Aorta (tissue), 5 donors: ENCODE measurements at places on chromosomes 2 and 18. TPM values are rescaled to one million over a fixed set of nuclear protein-coding genes. Genes with fewer than 3 reads are reported as not detected.
A peak's percentile ranks its signal among the peaks of the same experiment; 100 is the strongest.

UGT1A5 gene
- total RNA-seq: not detected

FBXO41 gene
- 3.3 TPM for total RNA-seq

BOLL gene
- not detected for total RNA-seq

TUBA3E gene
- total RNA-seq: not detected

NOL4 gene
- total RNA-seq: not detected

PNPT1 gene
- 17.2 TPM for total RNA-seq

SPR gene
- 16.1 TPM for total RNA-seq

FSIP2 gene
- 1.3 TPM for total RNA-seq

MSTN gene
- total RNA-seq: 0.48 TPM

REG3G gene
- 0.96 TPM for total RNA-seq

CXCR2 gene
- 4.9 TPM for total RNA-seq

- no peaks in the 10 kb centered on the region for H3K36me3 ChIP-seq
- H3K4me3 ChIP-seq: no peak overlapping the region
- DNase-seq: peak; percentile 78
These were observed 100.2 kb downstream of the TWIST2 start for GRCh38 chr2:238947920-238948710.

DNA sequence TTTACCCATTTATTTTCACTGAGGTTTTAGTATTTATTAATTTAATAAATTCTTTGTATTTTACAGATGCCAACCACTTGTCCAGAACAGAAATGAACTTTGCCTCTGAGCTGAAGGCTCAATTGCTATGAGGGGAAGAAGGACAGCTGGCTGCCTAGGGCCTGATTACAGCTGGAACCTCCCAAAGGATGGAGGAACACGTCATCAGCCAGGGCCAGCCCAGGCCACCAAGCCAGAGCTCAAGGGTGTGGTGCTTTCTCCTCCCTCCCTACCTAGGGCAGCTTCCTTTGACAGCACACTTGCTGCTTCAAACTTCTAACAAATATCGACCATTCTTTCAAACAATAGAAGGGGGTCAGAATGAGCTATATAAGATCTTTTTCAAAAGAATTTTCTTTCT, 19.7 kb upstream of the RIOK3 start:
- H3K27ac ChIP-seq: no peak overlapping the region
- no peak overlapping the region for H3K4me3 ChIP-seq
- H3K4me1 ChIP-seq: no peaks in the 10 kb centered on the region
- DNase-seq: no peak
- H3K27me3 ChIP-seq: no peaks in the 10 kb centered on the region
- H3K36me3 ChIP-seq: no peaks in the 10 kb centered on the region

GRCh38 chr2:163692081-163692480, 43.7 kb downstream of the FIGN start:
- peaks cover 5% of the 10 kb centered on the region for H3K4me1 ChIP-seq
- DNase-seq: no peak
- no peak overlapping the region for H3K27ac ChIP-seq
- H3K36me3 ChIP-seq: no peaks in the 10 kb centered on the region
- no peaks in the 10 kb centered on the region for H3K27me3 ChIP-seq
- no peak overlapping the region for H3K4me3 ChIP-seq

- no peak for DNase-seq
- no peaks in the 10 kb centered on the region for H3K27me3 ChIP-seq
- H3K4me3 ChIP-seq: no peak overlapping the region
- H3K27ac ChIP-seq: no peak overlapping the region
- no peaks in the 10 kb centered on the region for H3K36me3 ChIP-seq
- no peaks in the 10 kb centered on the region for H3K4me1 ChIP-seq
These were observed 50.0 kb downstream of the SLC38A11 start for GRCh38 chr2:164905307-164905706.

GRCh38 chr2:232353096-232353495, 25.5 kb upstream of the ALPP start:
- H3K27ac ChIP-seq: no peak overlapping the region
- DNase-seq: peak; percentile 31
- H3K4me3 ChIP-seq: no peak overlapping the region
- H3K27me3 ChIP-seq: no peaks in the 10 kb centered on the region
- H3K36me3 ChIP-seq: no peaks in the 10 kb centered on the region
- no peaks in the 10 kb centered on the region for H3K4me1 ChIP-seq

DNA sequence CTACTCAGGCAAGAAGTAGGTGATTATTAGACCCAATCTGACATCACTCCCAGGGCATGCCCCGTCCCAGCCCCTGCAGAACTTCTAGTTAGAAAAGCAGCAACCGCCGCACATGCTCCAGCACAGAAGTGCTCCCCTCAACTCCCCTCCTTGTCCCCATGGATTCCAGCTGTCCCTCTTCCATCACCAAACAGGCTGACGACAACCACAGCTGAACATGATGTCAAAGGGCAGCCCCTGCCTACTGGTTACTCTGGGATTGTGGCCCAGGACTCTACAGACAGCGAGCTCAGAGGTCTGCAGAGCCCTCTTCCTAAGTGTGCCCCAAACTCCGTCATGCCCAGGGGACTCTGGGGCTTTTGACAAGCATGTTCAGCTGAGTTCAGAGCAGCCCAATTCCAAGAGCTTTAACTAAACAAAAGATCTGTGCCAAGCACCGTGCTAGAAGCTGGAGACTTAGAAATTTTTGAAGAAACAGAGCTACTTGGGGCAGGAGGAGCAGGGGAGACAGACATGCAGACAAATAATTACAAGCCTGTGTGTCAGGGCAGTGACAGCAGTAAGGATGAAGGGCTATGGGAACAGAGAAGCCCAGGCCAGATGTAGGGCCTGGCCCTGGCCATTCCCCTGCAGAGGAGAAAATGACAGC, 148.1 kb downstream of the BCL11A start:
- no peaks in the 10 kb centered on the region for H3K36me3 ChIP-seq
- no peak for DNase-seq
- no peaks in the 10 kb centered on the region for H3K4me1 ChIP-seq
- no peaks in the 10 kb centered on the region for H3K27me3 ChIP-seq
- no peak overlapping the region for H3K4me3 ChIP-seq
- H3K27ac ChIP-seq: no peak overlapping the region

- H3K4me3 ChIP-seq: no peak overlapping the region
- DNase-seq: no peak
- H3K4me1 ChIP-seq: no peaks in the 10 kb centered on the region
- H3K27ac ChIP-seq: no peak overlapping the region
These were observed 63.8 kb upstream of the GALNT3 start for GRCh38 chr2:165857876-165858275.

- no peak overlapping the region for H3K4me3 ChIP-seq
- no peaks in the 10 kb centered on the region for H3K27me3 ChIP-seq
- H3K36me3 ChIP-seq: no peaks in the 10 kb centered on the region
- H3K27ac ChIP-seq: no peak overlapping the region
These were observed 22.1 kb upstream of the KCNG2 start for GRCh38 chr18:79775441-79776221.

DNA sequence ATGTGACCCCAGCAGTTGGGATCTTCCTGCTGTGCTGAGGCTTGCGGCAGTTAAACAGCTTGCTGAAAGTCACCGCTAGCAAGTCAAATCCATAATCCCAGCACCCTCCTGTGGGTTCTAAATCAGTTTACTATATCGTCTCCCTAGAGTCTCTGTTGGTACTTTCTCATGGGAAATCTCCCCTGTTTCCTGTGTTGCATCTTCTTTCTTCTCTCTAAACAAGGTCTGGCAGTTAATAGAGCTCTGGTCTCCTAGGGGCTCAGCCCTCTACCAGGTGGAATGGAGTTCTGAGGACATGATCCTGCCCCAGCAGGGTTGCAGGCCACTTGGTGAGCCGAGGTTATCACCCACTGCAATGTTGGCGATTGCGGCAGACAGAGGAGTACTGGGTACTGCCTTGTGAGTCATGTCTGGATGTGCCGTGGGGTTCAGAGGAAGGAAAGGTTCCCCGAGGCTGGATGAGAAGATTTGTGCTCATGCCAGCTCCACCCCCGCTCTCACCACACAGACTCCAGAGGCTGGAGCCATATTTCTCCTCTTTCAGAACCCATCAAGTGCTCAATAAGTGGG, 59.4 kb upstream of the SIX2 start:
- H3K27ac ChIP-seq: no peak overlapping the region
- no peaks in the 10 kb centered on the region for H3K27me3 ChIP-seq
- no peak for DNase-seq
- H3K36me3 ChIP-seq: no peaks in the 10 kb centered on the region
- no peaks in the 10 kb centered on the region for H3K4me1 ChIP-seq
- no peak overlapping the region for H3K4me3 ChIP-seq

DNA sequence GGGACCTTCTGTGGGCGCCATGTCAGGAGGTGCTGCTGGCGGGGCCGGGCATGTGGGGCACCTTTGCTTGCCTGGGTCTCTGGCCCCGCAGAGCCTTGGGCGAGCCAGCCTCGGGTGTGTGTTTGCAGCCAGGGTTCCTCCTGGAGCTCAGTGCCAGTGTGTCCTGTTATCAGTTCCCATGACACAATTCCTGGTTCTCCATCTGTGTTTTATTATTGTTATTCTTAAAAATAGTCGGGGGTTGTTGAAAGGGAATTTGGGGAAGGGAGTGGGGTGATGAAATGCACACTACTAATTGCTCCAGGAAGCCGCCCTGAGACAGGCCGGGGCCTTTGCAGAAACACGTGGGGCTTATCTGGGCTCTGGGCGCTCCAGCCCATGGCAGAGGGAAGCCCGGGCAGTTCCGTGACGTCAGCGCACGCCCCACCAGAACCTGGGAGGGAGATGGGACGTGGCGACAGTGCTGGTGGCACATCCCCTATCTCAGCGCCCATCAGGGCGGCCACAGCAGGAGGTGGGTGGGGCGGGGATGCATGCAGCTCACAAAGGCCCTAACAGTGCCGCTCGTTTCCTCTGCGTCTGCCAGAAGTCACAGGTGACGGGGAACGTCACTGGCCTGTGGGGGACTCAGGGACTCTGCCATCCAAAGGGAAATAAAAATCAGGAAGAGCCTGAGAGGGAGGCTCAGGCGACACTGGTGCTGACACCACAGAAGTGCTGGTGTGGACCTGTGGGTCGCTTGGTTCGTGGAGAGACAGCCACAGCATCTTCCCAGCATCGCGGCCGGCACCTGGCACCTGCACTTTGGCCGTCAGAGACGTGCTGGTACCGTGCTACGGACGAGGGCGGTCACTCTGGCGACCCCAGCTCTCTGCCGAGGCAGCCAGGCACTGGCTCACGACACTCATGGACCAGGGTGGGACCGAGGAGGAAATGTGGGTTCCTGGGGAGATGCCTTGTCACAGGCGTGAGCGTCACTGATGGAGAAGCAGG, 131.0 kb downstream of the NFATC1 start:
- H3K27ac ChIP-seq: no peak overlapping the region
- no peaks in the 10 kb centered on the region for H3K4me1 ChIP-seq
- no peaks in the 10 kb centered on the region for H3K27me3 ChIP-seq
- no peaks in the 10 kb centered on the region for H3K36me3 ChIP-seq

- H3K27me3 ChIP-seq: no peaks in the 10 kb centered on the region
- H3K36me3 ChIP-seq: no peaks in the 10 kb centered on the region
- no peak for DNase-seq
- no peak overlapping the region for H3K27ac ChIP-seq
- H3K4me3 ChIP-seq: no peak overlapping the region
These were observed 608.3 kb downstream of the ERBB4 start for GRCh38 chr2:211930331-211930730.

- H3K4me3 ChIP-seq: no peak overlapping the region
- DNase-seq: no peak
- peaks cover 3% of the 10 kb centered on the region for H3K4me1 ChIP-seq
These were observed 63.4 kb downstream of the STAT1 start for GRCh38 chr2:190950566-190950991.

DNA sequence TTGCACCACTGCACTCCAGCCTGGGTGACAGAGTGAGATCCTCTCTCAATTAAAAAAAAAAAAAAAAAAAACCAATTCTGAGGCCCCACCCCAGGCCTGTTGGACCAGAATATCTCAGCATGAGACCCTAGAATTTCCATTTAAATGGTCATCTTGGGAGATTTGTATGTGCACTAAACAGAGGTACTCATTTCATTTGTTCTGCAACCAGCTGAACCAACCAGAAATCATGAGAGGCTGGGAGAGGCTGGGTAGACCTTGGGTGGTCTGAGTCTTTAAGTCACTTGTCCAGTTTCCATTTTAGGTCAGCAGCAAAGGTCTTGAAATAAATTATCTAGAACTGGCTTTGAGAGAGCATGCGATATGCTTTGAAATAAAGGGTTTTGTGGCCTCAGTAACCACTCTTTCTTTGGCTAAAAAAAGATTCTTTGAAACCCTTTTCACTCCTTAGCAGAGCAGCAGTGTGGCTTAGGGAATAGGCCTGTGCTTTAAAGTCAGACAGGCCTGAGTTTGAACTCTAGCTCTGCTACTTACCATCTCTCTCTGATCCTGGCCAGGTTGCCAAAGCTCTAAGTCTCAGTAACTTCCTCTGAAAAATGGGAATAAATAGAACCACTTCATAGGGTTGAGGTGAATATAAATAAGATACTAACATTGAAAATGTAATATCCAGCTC, 52.6 kb downstream of the QPCT start:
- DNase-seq: no peak
- H3K36me3 ChIP-seq: no peaks in the 10 kb centered on the region
- no peak overlapping the region for H3K4me3 ChIP-seq
- H3K4me1 ChIP-seq: no peaks in the 10 kb centered on the region
- no peak overlapping the region for H3K27ac ChIP-seq
- H3K27me3 ChIP-seq: no peaks in the 10 kb centered on the region

GRCh38 chr2:29361231-29361630, 246.0 kb downstream of the CLIP4 start:
- no peak overlapping the region for H3K4me3 ChIP-seq

- no peak overlapping the region for H3K4me3 ChIP-seq
- DNase-seq: no peak
- no peak overlapping the region for H3K27ac ChIP-seq
- no peaks in the 10 kb centered on the region for H3K27me3 ChIP-seq
- no peaks in the 10 kb centered on the region for H3K4me1 ChIP-seq
These were observed 92.3 kb downstream of the MYT1L start for GRCh38 chr2:2238726-2239269.

GRCh38 chr2:157190151-157190550, 67.4 kb upstream of the GALNT5 start:
- DNase-seq: no peak
- no peak overlapping the region for H3K27ac ChIP-seq
- no peaks in the 10 kb centered on the region for H3K36me3 ChIP-seq
- no peaks in the 10 kb centered on the region for H3K4me1 ChIP-seq

GRCh38 chr18:65975536-65975935, 224.7 kb downstream of the CDH7 start:
- no peak overlapping the region for H3K4me3 ChIP-seq
- H3K27me3 ChIP-seq: no peaks in the 10 kb centered on the region
- no peaks in the 10 kb centered on the region for H3K36me3 ChIP-seq
- H3K4me1 ChIP-seq: no peaks in the 10 kb centered on the region
- DNase-seq: no peak
- no peak overlapping the region for H3K27ac ChIP-seq

DNA sequence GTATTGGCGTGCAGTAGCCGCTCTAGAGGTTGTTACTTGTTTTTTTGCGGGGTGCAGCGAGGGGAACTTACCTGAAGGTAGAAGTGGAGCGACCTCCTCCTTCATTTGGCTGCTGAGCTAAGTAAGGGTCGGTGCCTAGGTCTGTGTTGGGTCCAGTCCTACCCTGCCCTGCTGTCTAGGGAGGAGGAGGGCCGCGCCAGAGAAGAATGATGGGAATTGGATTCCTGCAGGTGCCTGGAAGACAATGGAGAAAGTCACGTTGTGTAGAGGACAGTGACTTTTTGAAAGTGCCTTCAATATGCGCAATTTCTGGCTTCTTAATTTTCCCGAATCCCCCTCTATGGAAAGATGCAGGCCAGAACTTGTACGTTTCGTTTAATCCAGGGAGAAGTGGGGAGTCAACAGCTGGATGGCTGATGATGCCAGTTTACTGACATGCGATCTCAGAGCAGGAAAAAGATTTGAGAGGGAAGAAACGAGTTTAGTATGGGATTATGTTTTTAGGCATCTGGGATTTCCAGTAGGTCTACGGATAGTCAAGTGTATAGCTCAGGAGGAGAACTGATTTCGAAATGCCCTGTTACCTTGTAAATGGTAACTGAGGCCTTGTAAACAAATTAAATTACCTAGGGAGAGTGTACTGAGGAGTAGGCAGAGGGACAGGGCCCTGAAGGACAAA, 653 bp downstream of the MRPS9 start:
- H3K27ac ChIP-seq: peak overlapping the region; percentile 7
- H3K4me1 ChIP-seq: peaks cover 5% of the 10 kb centered on the region
- peak overlapping the region; percentile 69 for H3K4me3 ChIP-seq
- H3K36me3 ChIP-seq: no peaks in the 10 kb centered on the region
